ENCODE measurements at places on chromosomes 3 and 15. TPM values are rescaled to one million over a fixed set of nuclear protein-coding genes. Genes with fewer than 3 reads are reported as not detected.
A peak's percentile ranks its signal among the peaks of the same experiment; 100 is the strongest.

The RPL22L1 gene
- 64.7 TPM for total RNA-seq

- no peak for DNase-seq
Measured at GRCh38 chr3:157182879-157183278, 22.9 kb upstream of the CCNL1 start.

- DNase-seq, result peak; percentile 48
Measured at GRCh38 chr15:91224755-91225380, 124.8 kb downstream of the SV2B start.

GRCh38 chr15:41822957-41823356 lies 4.9 kb upstream of the JMJD7 start:
- no peak for DNase-seq

DNA sequence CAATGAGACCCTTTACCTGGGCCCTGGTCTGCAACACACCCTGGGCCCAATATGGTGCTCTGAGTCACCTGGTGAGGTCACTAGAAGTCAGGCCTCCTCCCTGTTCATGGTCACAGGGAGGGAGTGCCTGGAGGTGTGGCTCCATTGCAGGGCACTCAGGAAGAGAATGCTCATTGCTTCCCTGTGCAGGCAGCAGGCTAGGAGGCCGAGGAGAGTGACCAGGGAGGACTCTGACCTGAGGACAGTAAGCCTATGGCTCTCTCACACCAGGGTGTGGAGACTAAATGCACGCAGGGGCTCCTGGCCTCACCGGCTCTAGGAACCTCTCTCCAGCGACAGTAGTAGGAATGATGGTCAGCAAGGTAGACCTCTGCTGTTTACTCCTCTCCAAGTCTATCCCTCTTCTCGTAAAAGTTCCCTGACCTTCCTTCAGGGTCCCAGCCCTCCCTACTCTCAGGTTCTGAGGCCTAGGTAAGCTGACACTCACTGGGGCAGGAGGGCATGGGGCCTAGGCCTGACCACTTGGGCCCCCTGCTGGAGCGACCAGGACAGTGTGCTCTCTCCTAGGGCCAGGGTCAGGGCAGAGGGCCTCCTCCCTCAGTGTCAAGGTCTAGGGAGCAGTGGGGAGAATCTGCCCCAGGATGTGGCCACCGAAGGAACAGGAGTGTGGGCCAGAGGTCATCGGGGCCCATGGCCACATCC lies 9.6 kb upstream of the SLCO2A1 start:
- DNase-seq, result peak; percentile 41

- DNase-seq, result no peak
Measured at GRCh38 chr3:16305111-16305541, 40.1 kb downstream of the OXNAD1 start.

The AGTR1 gene
- total RNA-seq, result 0.07 TPM

DNA sequence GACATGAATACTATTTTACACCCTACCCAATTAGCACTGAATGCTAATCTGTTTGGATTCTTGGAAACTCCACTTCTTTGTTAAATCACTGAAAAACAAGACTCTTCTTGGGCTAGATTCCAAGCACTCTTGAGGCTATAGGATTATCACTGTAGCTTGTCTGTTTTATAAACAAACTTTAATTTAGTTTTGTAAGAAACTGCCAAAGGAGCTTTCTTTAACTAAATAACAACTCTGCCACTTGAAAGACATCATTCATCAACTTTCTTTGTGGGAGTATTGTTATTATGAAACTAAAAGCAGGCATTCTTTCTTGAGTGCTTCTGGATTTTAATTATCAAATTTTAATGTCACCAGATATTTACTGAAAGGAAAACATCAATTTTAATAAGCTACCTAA lies 24.1 kb downstream of the CBLB start:
- DNase-seq, result no peak

- no peak for DNase-seq
Measured at GRCh38 chr3:8438507-8439079, 63.0 kb upstream of the LMCD1 start.

DNA sequence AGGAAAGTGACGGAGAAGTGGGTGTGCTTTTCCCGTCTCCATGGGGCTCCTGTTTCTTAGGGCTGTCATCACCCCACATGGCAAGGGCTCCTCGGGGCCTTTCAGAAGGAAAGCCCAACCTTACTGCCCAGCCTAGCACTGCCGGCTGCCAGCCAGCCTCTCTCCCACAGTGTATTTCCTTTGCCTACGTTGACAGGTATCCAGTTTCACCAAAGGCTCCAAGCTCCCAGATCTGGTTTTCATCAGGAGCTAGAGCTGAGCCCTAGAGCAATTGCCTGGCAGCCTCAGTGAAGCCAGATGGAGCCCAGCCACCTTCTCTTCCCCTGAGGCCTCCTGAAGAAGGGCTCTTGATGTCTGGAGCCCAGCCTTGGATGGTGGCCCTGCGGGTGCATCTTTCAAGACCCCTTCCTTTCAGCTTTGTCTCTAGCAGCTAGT lies 20.2 kb downstream of the CRABP1 start:
- no peak for DNase-seq

The TM4SF18 gene
- total RNA-seq, result not detected

DNA sequence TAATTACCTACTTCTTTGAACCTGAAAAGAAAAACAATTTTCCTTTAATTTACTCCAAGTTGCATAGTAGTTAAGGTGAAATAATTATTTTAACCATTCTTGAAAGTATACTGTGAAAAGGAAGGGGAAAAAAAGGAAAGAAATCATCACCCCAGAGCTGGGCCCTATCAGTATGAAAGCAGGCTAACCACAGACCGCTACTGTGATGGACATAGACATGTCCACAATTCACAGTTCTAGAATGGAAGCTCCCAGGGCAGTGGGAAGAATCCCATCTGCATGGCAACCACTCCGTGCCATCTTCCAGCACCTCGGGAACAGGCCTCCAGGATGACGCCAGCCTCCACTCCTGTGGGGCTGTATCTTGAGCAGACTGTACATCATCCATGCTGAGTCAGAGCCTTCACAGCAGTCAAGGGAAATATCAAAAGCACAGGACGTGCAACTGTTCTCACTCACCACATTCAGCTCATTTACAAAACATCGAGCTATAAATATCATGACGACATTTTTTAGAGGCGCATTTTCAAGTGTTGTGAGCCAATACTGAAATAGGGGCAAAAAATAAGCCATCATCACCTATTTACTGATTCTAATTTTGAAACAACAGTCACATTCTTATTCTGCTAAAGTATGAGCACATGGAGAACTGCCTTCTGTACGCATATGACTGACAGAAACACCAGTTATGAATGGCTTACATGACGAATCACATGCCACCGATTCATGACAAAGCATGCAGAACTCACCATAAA lies 119.7 kb downstream of the SNRK start:
- DNase-seq, result no peak

The GOLGA6L4 gene
- total RNA-seq, result 2.1 TPM

DNA sequence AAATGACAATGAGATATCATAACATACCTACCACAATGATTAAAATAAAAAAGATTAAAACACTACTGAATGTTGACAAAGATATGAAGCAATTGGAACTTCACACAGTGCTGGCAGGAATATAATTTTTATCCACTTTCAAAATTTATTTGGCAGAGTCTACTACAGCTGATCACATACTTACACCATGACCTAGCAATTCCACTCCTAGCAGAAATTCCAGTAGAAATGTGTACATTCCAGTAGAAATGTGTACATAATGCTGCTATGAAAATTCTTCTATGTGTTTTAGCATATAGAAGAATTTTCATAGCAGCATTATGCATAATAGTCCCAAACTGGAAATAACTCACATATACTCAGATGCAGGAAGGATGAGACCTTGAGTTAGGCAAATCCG lies 43.5 kb downstream of the IFT57 start:
- no peak for DNase-seq

DNA sequence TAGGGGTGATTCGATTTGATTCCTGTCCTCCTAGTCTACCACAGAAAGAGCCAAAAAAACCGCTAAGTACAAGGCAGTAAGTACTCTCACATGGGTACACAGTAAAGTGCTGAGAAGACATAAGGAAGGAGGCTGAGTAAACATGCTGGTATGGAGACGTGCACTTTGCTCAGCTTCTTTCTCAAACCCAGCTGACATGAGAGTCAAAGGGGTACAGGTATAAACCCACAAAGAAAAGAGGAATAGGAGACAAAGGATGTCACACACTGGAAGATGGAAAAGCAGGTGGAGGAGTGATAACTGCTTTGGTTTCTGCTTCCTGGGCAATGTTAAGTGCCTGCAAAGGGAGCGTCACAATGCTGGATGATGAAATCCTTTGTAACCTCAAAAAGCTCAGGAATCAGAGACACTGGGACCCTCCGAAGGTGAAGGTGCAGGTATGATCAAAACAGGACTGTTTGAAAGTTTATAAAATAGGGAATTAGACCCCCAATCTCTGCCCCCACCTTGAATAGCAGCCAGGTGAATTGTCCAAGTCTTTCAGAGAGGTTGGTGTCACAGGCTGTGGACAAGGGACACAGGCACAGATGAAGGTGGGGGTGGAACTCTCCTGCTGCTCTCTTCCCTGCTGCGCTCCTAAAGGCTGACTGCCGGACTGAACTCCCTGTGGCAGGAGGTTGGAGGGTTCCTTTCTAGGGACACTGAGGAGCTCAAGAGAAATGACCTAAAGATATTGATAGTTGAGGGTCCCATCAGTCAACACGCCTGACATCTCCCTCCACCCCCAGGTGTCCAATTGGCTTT lies 101.8 kb downstream of the RAB11A start:
- no peak for DNase-seq

GRCh38 chr3:71087143-71088018 lies 496.1 kb downstream of the FOXP1 start:
- no peak for DNase-seq

- DNase-seq, result no peak
Measured at GRCh38 chr15:85403745-85404144, 23.3 kb downstream of the AKAP13 start.

The TNFSF10 gene
- 0.13 TPM for total RNA-seq

DNA sequence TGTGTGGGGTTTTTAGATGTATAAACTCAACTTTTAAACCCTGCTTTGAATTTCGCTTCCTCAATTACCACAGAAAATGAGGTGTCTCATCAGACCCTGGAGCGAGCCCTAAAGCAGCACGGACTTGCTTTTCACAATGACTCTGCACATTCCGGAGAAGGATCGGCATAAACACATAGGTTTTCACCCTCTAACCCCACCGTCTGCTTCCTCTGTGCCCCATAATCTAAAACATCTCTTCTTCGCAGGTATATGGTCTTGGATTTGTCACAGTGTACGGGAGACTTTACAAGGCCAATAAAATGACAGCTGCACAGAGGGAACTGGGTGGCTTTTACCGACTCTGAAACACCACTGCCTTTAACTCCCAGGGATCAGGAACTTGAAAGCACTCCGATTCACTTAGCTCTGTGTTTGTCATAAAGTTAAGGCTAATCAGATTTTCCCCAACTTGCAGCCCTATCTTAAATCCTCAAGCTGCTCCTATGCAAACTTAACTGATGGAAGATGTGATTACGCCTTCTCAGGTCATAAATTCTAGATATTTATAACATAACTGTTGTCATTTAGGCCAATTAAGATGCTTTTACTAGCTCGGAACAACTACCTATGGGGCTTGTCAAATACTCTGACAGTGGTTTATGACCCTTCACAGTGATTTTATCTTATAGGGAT lies 133.4 kb upstream of the WNT5A start:
- peak; percentile 2 for DNase-seq

The SLITRK3 gene
- total RNA-seq, result not detected

DNA sequence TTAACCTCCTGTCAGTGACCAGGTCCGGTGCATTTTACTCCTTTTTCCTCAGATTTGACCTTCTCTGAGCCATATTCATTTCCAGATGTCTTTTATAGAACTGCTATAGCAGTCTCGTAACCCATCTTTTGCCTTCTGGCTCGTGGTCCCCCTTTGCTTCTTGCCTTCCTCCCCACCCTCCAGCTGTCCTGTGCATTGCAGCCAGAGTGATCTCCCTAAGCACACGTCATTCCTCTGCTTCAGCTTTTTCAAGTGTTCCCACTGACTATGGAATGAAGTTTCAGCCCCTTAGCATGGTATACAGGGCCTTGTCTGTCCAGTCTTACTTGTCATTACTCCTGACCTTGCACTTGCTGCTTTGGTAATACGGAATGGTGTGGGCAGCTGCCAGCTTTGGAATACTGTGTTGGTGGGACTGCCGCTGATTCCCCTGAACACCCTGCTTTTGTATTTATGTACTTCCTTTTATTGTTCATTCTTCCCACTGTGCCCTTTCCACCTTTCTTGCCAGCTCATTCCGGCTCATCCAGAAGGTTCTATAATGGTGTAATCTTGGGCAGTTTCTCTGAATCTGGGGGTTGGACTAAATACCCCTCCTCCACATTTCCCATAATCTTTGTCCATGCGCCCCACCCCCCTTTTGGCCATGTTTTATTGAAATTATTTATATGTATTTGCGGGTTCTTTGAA lies 38.9 kb downstream of the SLC25A26 start:
- DNase-seq, result no peak

- DNase-seq, result no peak
Measured at GRCh38 chr3:177185035-177185574, 12.2 kb downstream of the TBL1XR1 start.

GRCh38 chr3:73820431-73820830 lies 195.7 kb upstream of the PDZRN3 start:
- DNase-seq, result no peak

The DUOX2 gene
- 0.02 TPM for total RNA-seq

GRCh38 chr15:76208786-76209424 lies 102.4 kb downstream of the ETFA start:
- no peak for DNase-seq

DNA sequence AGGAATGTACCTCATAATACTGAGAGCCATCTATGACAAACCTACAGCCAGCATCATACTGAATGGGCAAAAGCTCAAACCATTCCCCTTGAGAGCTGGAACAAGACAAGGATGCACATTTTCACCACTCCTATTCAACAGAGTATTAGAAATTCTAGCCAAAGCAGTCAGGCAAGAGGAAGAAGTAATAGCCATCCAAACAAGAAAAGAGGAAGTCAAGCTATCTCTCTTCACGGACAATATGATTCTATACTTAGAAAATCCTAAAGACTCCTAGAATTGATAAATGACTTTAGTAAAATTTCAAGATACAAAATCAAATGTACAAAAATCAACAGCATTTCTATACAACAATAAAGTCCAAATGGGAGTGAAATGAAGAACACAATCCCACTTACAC lies 30.2 kb downstream of the OCA2 start:
- no peak for DNase-seq

DNA sequence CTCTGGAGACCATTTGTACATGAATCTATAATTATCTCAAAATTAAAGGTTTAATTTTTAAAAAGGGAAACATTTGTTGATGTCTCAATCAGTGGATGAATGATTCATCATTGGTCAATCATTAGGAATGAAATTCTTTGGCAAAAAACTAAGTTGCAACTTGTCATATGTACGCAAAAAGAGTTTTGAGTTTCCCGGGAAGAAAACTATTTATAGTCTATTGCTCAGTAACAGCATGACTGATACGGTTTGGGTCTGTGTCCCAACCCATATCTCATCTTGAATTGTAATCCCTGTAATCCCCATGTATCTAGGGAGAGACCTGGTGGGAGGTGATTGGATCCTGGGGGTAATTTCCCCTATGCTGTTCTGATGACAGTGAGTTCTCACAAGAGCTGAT lies 765.8 kb upstream of the ROBO1 start:
- DNase-seq, result no peak

Measured in K562 (cell line).